ENCODE measurements at places on chromosomes 3 and 15.

- DNase-seq: no peak
These were observed 30.6 kb upstream of the LYSMD4 start for GRCh38 chr15:99763827-99764226.

DNA sequence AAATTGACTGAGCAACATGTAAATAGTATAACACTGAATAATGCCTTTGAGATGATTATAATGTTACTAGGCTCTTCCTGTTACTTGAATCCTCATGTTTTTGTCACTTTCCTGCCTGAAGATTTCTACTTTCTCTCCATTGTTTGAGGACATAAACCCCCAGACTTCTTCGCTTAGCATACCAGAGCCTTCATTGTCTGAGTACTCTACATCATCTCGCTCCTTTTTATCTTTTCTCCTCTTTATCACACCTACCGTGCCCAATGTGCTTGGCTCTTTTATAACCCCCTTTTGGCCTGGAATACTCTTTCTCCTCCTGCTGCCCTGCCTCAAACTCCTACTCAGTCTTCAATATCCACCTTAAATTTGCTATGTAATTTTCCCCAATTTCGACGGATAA, 30.3 kb upstream of the MGA start:
- no peak for DNase-seq

DNA sequence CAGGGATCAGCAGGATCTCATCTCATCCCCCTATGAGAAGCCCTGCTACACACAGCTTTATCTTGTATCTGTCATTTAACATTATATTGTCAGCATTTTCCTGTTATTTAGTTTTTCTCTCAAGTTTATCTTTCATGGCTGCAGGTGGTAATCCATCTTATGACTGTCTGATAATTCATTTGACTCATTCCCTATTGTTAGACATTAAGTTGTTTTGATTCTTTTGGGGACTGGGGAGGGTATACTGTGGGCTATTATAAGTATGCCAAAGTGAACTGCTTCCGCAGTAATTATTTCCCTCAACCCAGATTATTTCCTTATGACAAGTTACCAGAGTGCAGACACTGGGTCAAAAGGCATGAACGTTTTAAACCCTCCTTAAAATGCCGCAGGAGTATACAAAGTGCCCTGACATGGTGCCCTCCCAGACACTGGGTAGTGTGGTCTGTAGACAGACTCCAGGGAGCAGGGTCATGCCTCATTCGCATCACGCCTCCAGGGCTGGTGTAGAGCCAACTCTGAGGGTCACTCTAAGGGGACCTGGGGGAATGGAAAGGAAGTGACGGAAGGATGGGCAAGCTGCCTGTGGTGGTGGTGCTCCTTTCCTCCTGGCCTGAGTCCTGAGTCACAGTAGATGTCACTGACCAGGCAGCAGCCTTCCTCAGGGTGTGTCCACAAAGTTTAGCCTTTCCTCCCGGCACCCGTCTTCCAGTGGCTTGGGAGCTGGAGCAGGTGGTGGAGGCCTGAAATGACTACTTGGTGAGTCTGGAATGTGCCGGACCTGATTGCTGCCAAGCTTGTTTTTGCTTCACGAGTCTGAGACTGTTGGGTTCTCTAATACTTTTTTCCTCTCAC, 11.6 kb downstream of the GPR160 start:
- DNase-seq: no peak

- no peak for DNase-seq
These were observed 39.3 kb downstream of the OSTN start for GRCh38 chr3:191238321-191238817.

DNA sequence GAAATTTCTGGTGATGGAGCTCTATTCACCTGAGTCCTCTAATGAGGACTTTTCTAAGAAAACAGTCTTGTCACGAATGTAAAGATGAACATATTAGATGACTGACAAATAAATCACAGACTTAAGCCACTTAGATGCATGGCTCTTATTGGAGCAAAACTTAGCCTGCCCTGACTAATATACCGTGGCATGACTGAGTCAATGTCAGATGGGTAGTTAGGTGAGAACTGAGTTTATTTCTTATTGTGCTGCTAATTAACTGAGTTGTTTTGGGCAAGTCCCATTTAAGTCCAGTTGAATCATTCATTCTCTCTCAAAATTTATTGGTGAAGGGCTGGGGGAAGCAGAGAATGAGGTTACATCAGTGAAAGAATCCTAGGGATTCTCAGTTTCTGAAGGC, 459.8 kb downstream of the MCTP2 start:
- DNase-seq: no peak

DNA sequence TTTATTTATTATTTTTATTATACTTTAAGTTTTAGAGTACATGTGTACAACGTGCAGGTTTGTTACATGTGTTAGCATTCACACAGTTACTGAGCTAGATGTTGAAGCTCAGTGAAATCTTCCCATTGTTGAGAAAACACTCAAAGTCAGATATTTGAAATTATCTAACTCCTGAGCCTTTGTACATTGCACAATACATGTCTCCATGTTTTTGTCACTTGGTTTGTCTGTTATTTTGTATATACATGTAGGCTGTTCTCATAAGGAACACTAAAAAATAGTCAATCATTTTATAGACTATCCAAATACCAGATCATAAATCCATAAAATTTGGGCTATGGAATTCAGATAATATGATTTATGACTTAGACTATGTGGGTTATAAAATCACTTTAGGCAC, 1126.5 kb downstream of the NSUN3 start:
- no peak for DNase-seq

DNA sequence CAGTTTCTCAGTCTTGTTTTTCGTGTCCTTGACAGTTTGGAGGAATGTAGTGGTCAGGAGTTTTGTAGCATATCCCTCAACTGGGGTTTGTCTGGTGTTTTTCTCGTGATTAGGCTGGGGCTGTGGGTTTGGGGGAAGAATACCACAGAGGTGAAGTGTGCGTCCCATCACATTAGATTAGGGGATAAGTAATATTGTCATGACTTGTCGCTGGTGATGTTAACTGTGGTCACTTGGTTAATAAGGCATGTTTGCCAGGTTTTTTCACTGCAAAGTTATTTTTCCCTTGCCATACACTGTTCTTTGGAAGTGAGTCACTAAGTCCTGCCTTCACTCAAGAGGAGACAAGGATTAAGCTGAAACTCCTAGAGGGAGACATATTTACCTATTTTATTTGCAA, 39.1 kb downstream of the PAK2 start:
- no peak for DNase-seq

- DNase-seq: no peak
These were observed 183.1 kb downstream of the UACA start for GRCh38 chr15:70580286-70580685.

- DNase-seq: no peak
These were observed 35.5 kb downstream of the B3GALNT1 start for GRCh38 chr3:161069511-161070251.

DNA sequence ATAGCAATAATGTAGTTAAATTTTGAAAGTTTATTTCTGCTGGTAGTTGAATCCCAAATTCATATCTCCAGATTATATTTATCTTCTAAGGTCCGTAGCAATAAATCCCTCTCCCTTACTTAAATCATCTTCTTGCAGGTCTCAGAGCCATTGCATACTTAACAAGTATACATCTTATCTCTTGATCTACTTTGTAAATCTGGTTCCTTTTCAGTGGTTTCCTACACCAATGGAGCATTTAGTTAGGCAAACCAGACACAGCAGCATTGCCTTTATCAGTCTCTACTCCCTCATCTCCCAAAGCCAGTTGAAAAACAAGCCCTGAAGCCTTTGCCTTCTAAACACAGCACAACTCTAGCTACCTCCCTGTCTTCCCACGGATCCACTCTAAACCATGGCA, 440.9 kb downstream of the CNTN6 start:
- DNase-seq: no peak

DNA sequence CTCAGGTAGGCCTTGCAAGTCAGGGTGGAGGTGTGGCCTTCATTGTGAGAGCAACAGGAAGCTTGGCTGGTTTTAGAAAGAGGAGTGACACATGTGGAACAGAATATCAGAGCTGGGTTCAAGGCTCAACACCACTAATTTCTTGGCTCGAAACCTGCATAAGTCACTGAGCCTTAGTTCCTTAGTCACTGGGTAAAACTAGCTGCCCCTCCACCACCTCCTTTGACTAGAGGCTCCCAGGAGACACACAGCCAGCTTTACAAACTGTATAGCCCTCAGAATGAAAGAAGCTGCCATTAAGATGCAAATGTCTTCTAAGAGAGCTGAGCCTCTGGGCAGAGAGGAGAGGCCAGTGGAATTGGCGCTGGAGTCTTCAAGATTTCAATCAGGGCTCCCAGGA, 67.7 kb downstream of the CERS3 start:
- DNase-seq: no peak

GRCh38 chr3:169128579-169128978, 534.9 kb downstream of the MECOM start:
- DNase-seq: no peak

DNA sequence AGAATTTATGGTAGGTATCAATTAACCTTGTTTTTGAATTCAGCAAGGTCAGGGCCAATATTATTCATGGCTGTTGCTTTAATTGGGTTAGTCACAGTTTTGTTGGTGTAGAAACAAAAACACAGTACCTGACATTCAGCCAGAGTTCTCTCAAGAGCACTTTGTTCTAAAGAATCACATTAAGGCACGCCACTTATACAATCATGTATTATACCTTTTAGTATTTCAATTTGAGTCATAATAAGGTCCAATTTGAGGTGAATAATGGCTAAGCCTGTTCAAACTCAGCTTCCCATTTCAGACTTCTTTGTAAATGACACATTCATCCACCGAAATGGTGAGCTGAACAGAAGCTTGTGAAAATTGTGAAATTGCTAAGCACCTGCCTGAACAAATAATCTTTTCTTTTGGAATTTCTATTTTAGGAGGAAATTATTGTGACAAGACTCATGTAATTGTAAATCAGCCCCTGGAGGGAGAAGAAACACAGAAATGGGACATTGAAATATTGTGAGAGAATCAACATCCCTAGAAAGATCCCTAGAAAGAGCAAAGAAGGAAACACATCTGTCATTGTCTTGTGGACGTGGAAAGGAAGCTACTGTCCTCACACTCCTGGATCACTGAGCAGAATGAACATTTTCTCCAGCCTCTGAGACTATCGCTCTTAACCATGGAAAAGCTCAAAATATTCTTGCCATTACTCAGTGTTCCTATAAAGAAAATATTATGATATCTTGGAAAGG, 29.3 kb downstream of the RIOX2 start:
- no peak for DNase-seq

- no peak for DNase-seq
These were observed 71.3 kb downstream of the SMAD6 start for GRCh38 chr15:66773129-66773873.

Data from activated T-cell treated with anti-CD3 and anti-CD28 coated beads, Interleukin-2, amount 50 U/mL, for 48 hours (primary cell).